Activated B cell treated with CpG ODN at 0.5 μM for 24 hours (primary cell): ENCODE measurements at places on chromosomes 7 and 10.
A peak's percentile ranks its signal among the peaks of the same experiment; 100 is the strongest.

- peak; percentile 43 for DNase-seq
Observed at GRCh38 chr7:101017064-101017777, 2.7 kb upstream of the MUC17 start.

DNA sequence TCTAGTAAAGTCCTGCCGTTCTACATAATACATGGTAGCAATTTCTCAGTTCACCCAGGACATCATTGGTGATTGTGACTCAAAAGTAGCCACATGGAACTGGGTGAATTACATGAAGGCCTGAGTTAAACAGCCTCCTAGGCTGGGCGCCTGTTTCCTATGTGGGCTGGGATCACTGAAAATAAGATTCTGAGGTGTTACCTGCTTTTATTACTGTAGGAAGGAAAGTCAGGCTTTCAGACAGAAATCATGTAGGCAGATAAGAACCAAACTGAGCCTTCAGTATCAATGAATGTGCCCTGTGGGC lies 160.4 kb downstream of the CAMK1D start:
- DNase-seq, result no peak

GRCh38 chr7:100433592-100434296 lies 2.6 kb downstream of the PPP1R35 start:
- DNase-seq, result no peak

GRCh38 chr10:73926152-73926764 lies 15.3 kb downstream of the PLAU start:
- no peak for DNase-seq

- DNase-seq, result no peak
Observed at GRCh38 chr10:59585046-59585700, 124.5 kb downstream of the SLC16A9 start.

DNA sequence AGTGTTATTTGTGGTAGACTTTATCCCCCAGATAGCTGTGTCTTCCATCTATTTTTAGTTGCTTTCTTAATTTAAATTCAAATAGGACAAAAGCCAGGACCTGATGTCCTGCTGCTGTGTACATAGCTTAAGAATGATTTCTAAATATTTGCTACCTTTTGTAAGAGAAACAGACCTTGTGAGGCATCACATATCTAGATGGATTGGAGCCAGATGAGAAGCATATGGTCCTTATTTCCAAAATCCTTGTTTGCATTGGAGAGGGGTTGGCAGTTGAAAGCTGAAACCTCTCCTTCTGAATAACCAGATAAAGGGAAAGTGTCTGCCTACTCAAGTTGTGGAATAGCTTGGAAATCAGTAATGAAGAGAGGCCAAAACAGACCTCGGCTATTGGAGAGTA lies 50.7 kb upstream of the AMPH start:
- DNase-seq, result no peak

DNA sequence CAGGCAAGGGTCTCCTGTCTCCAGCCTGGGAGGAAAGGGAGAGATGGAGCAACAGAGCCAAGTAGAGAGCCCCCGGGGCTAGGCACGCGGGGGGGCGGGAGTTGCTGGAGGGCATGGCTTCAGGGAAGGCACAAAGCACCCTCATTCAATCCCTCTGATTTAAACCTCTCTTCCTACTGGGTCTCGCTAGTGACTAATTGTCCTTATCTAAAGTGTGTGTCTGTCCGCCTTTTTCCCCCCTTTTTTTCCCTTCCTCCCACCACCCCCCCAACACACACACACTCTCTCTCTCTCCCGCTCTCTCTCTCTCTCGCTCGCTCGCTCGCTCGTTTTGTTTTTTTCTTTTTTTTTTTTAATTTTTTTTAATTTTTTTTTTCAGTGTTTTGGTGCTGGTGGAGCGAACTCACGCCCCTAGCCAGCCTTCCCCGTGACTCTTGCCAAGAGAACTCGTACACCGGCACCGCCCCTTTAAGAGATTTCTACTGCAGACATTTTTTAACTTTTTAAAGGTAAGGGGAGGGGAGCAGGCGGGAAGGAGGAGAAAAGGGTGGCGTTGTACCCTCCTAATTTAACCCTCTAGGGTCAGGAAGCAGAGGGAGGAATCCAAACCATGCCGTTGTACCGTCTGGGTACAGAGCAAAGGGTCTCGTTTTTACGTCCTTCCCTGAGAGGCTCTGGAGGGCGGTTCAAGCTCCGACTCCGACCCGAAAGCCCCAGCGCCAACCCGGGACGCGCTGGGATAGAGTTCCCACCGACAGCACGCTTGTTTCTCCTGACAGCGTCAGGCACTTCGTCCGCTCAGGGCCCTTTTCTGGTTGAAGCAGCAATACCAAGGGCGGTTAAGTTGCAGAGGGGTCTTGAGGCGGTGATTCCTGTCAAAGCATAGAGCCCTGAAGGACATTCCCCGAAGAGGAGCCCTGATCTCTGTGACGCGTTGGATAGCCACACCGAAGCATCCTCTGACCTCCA lies at the start of gene HPSE2:
TSS of gene HPSE2 (minus strand) at position 195 of the 969 bp plus-strand sequence.
- no peak for DNase-seq

- no peak for DNase-seq
Observed at GRCh38 chr10:124646483-124647352, 97.5 kb downstream of the FAM53B start.

GRCh38 chr7:106089647-106090046 lies 22.5 kb downstream of the SYPL1 start:
- no peak for DNase-seq

GRCh38 chr7:136000288-136000913 lies 23.2 kb upstream of the MTPN start:
- no peak for DNase-seq

DNA sequence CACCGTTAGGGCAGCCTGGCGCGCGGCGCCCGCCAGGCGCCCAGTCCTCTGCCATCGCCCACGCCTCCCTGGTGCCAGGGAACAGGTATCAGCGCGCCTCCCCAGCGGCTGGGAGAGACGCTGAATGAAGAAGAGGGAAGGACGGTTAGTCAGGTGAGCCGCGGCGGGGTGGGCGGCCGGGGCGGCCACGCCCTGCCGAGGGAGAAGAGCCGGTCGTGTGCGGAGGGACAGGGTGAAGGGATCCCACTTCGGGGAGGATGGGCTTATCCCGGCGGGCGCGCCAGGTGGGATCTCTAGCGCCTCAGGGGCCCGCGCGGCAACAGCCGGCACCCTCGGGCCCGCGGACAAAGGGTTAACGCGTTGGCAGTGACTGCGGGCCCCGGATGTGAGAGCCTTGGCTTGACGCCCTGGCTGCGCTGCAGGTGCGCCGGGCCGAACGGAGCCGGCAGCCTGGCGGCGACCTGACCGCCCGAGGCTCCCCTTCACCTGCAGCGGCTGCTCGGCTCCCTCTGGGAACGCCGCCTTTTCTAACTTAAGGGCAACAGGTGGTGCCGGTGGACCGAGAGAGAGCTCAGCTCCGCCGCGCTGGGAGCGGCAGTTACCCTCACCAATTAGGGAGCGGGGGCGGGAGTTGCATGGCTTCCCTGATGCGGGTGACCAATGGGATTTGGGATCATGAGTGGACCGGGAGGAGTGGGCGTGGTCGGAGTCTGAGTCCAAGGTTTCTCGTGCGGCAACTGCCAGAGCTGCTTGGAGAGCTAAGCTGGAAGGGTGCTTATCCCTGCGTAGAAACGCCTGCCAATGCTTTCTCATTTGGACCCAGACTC lies at the start of gene ARL4A:
TSS of gene ARL4A (plus strand) at position 743 of the 827 bp plus-strand sequence. CDS start 622 bp downstream, outside the sequence.
- peak; percentile 76 for DNase-seq

DNA sequence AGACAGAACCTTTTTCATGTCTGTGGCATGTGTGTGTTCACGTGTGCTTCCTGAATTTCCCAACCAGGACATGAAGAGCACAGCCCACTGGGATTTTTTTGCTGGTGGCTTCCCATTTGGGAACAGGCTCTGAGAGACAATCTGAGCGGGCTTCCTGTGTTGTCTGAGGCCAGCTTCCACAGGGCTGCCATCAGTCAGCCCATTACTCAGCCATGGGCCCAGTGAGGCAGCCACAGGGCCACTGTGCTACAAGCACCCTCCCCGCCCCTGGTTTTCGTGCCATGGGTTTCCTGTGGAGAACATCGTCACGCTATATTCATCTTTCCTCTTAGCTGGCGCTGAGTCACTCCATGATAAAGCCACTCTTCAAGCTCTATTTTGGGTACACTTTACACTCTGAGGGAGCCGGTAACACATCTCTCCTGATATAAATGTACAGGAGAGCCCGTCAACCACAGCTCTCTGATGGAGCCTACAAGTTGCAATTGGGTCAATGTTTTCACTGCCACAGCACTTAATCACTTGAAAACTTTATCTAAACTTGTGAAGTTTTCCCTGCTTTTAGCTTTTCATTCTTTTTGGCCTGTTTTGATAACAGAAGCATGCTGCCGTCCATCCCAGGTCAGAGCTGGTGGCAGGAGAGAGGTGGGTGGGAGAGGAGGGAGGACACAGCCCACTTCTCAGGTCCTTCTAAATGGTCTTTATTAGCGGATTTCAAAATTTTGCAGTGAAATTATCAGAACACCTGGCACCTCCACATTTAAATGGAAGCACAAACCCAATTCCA lies 96.9 kb downstream of the HIPK2 start:
- no peak for DNase-seq

DNA sequence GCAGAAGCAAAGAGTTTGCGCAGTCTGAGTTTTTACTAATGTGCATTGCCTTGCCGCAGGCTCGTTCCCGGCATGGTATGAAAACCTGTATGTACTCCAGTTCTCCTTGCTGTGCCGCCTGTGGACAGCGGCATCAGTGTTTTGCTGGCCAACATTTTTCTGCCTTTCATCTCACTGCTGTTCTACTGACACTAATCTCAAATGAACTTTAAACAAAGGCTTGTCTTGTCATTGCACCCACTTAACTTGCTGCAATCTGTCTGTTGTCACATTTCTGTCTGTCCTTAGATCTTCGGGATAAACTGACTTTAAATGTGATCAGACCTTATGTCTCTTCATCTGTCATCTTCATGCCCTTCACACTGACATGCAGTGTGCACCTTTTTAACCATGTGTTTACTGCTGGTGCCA lies 71.7 kb upstream of the ZNRF2 start:
- no peak for DNase-seq

GRCh38 chr10:60495338-60496055 lies 105.8 kb upstream of the ANK3 start:
- DNase-seq, result no peak

- no peak for DNase-seq
Observed at GRCh38 chr7:49264530-49264929, 340.2 kb downstream of the CDC14C start.

- no peak for DNase-seq
Observed at GRCh38 chr10:88064608-88065382, 201.4 kb downstream of the PTEN start.

GRCh38 chr7:103501206-103501605 lies 55.2 kb upstream of the SLC26A5 start:
- DNase-seq, result no peak

DNA sequence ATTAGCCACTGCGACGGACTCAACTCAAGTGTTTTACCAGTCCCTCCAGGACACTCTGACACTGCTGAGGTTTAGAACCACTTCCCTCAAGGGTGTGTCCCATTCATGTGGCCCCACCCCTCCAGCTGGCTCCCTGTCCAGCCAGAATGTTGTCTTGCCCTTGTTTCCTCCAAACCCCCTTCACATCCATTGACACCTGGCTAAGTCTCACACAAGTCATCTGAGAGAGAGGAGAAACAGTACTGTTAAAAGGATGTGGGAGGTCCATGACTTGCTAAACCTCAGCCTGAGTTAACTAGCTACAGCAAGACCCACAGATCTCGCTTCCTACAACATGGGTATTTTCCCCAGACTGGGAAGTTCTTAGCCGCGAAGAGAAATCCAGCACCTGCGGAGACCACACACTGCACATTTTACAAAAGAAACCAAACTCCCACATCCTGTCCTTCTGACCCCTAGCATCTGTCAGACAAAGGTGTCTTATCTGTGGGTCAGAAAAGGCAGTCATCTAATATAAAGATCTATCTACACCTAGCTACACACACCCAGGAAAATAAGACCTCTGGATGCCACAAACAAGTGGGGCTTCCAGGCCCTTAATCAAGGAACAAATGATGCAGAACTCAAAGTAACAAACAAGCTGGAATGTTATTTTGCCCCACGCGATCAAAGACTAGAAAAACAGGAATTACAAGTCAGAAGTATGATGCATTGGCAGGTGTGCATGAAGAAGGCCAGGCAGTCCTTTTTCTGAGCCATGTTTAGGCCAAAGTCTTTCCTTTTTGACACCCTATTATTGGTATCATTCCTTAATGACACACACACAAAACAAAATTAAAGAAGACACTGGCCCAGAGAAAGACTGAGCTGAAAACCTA lies 13.9 kb downstream of the OSBPL3 start:
- DNase-seq, result no peak

GRCh38 chr7:45416846-45417245 lies 157.3 kb upstream of the ADCY1 start:
- no peak for DNase-seq

GRCh38 chr10:78442836-78443550 lies 409.3 kb downstream of the RPS24 start:
- DNase-seq, result no peak
